Body of pancreas (tissue), 4 donors: ENCODE measurements at places on chromosomes 11 and 22.

- no peak for DNase-seq
These were observed 3.5 kb upstream of the BACE1-AS start for GRCh38 chr11:117287668-117288067.

DNA sequence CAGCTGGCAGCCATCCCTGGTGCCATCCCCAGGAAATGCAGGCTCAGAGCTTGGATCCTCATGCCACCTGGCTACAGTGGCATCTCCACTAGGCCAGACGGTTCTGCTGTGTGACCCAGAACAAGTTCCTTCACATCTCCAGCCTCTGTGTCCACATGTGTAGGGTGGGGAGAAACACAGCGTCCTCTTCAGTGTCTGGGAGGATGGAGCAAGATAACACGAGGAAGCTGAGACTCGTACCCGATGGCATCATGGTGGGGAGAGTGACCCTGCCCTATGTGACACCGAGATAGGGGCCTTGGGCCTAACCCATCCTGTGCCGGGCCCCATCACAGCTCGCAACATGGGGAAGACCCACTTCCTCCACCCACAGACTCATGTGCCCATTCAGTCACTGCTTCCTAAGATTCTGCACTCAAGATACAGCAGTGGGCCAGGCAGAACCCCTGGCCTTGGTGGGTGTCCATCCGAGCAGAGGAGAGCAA, 78.5 kb downstream of the MORC2 start:
- DNase-seq, result no peak

DNA sequence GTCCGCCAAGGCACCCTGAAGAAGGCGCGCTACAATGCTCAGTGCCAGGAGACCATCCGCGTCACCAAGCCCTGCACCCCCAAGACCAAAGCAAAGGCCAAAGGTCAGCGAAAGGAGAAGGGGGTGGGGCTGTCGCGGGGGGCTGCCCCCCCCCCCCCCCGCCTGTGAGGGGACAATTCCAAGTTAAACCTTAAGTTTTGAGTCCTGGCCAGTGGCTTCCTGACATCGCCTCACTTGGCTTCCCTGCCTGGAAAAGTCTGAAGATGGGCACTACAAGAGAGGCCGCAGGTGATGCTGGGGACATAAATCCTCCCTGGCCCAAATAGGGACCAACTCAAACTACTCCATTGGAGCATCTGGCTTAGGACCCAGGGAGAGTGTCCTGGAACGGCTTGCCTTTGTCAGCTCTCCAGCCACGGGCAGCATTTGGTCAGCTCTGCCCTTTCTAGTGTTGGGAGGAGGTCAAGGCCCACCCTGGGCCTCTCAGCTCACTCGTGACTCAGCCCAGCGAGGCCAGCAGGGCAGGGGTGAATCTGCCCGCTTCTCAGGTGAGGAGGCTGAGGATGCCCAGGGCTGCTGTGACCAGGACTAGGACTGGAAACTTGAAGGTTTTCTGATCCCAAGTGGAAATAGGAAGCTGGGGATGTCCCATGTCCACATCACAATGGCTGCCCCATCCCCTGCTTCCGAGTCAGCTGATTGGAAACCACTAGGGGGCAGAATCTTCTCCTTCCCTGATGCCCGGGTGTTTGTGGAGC, 1.4 kb downstream of the MDK start:
- peak; percentile 43 for DNase-seq

- DNase-seq, result no peak
These were observed 186.9 kb upstream of the NAV2 start for GRCh38 chr11:19525714-19526113.

GRCh38 chr11:62127941-62128770, 4.3 kb downstream of the INCENP start:
- no peak for DNase-seq

DNA sequence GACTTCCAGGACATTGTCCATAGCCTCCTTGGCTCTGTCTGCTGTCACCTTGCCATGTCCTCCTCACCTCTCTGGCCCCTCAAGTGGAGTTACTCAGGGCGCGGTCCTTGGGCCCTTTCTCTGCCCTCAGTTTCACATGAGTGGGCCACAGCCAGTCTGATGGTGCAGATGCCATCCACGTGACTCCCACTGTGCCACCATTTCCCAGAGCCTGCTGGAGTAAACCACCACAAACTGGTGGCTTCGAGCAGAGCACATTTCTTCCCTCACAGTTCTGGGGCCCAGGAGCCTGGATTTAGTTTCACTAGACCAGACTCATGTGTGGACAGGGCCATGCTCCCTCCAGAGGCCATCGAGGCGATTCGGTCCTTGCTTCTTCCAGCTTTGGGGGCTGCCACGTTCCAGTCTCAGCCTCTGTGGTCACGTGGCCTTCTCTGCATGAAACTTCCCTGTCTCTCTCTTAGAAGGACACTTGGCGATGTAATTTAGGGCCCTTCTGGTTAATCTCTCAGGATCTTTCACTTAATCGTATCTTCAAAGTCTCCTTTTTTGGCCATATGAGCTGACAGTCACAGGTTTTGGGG, 14.6 kb downstream of the SMARCB1 start:
- no peak for DNase-seq

GRCh38 chr11:77127235-77127911, 673 bp upstream of the MYO7A start:
- DNase-seq, result peak; percentile 73

DNA sequence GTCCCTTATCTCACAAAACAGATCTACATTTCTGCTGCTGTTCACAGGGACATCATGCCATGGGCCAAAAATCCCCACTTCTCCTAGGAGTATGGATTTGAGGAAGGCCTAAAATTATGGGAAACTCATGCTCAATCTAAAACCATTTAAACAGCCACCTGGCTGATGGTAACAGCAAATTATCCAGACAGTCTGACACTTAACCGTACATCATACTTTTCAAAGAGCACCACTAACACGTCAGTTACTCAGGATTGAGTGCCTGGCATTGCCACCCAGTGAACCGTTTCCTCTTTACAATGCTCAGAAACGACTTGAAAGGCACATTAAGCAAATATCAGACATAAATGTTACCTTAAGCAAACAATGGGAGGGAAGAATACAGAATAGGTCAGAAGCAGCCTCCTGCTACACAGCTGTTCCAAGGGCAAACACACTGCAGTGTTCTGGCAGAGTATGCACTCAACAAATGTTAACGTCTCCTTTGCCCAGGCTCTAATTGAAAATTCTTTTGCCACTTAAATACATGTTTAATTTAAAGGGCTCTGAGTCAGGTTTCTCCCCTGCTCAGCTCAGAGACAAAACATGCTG, 18.8 kb upstream of the SLC36A4 start:
- peak; percentile 37 for DNase-seq

DNA sequence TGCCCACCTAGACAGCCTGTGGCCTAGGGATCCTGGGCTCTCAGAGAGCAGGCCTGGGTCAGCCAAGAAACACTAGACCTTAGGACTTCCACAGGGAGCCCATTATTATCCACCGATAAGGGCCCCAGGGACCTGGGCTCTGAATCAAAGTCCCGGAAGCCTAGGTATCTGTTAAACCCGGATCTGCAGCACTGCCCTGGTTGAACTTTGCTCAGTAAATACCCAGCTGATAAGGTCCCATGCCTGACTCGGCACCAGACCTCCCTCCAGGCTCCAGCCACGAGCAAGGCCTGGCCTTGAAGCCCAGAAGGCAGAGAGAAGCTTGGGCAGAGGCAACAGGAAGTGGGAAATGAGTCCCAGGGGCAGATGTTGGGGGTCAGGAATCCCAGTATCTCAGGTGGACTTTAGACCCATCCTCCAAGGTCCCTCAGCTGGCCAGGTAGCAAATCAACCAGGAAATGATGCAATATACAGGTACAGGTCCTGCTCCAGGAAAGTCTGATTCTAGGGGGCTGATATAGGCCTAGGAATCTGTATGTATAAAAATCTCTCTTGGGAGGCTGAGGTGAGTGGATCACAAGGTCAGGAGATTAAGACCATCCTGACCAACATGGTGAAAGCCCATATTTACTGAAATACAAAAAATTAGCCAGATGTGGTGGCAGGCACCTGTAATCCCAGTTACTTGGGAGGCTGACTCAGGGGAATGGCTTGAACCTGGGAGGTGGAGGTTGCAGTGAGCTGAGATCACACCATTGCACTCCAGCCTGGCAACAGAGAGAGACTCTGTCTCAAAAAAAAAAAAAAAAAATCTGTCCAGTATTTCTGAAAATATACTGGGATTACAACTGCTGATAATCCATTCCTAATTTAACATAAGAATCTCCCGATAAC, 18.7 kb downstream of the POU2AF1 start:
- DNase-seq, result peak; percentile 89

DNA sequence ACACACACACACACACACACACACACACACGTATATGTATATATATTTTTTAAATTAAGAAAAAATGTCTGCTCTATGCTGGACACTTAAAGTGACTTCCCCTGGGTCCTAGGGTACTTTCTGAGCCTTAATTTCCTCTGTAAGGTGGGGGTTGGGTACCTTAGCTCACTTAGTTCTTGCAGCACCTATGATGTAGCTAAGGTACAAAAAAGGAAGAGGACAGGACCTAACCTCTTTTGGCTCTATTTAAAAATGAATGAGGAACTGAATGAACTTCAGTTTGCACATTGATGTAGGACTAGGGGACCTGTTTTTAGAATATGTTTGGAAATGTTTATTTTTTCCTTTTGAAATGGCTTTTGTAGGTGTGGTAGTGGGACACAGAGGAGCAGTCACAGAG, 11.1 kb downstream of the SREBF2 start:
- DNase-seq, result no peak

GRCh38 chr11:99884750-99885149, 802.3 kb upstream of the ARHGAP42 start:
- DNase-seq, result no peak

- DNase-seq, result peak; percentile 85
These were observed 19.0 kb upstream of the THRSP start for GRCh38 chr11:78044706-78045105.

DNA sequence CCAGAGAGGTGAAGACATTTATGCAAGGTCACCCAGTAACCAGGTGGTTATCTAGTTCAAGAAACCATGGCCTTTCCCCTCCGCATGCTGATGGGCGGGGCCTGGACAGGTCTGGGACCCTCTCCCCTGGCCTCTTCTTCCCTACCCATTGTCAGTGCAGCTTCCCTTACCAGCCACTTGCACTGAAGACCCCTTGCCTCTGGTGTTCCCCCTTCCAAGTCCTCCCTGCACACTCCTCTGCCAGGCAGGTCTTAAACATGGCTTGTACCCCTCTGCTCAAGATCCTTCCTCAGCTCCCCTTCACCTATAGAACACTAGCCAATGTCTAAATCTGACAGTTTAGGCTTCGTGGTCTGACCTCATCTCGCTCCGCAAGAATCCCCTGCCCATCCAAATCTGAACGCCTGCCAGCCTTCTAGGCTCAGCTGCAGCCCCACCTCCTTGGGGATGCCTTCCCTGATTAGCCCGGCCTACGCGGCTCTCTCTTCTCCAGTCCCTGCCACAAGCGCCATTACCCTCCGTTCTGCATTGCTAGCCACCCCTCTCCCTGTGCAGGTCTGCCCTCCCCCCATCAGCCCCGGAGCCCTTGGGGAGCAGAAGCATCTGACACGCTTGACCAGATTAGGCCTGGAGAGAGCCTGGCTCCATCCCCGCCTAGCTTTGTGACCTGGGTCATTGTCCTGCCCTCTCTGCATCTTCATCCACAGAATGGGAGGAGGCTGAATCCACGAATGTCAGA, 213.8 kb downstream of the DSCAML1 start:
- DNase-seq, result no peak

GRCh38 chr22:21074102-21074715, 28.5 kb downstream of the LRRC74B start:
- peak; percentile 19 for DNase-seq

DNA sequence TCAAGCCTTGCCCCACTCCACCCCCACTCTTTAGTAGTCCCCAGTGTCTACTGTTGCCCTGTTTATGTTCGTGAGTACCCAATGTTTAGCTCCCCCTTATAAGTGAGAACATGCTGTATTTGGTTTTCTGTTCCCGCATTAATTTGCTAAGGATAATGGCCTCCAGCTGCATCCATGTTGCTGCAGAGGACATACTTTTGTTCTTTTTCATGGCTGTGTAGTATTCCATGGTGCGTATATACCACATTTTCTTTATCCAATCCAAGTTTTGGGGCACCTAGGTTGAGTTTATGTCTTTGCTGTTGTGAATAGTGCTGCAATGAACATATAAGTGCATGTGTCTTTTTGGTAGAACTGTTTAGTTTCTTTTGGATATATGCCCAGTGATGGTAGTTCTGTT, 16.2 kb upstream of the FXYD6 start:
- DNase-seq, result no peak

- peak; percentile 20 for DNase-seq
These were observed 486 bp downstream of the CLMP start for GRCh38 chr11:123194337-123195187.

DNA sequence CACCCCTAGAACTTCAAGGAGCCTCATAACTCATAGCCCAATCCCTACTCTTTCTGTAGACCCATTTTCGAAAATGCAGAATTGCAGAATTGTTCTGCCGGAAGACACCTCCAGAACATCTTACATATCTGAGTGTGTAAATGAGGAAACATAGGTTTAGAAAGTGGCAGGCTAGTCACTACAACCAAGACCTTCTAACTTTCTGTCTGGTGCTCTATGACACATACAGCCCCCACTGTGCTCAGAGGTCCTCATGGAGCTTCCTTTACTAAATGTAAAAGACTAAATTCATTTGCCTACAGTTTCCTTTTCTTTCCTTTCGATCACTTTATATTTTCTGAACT, 132.1 kb upstream of the DDI1 start:
- no peak for DNase-seq

DNA sequence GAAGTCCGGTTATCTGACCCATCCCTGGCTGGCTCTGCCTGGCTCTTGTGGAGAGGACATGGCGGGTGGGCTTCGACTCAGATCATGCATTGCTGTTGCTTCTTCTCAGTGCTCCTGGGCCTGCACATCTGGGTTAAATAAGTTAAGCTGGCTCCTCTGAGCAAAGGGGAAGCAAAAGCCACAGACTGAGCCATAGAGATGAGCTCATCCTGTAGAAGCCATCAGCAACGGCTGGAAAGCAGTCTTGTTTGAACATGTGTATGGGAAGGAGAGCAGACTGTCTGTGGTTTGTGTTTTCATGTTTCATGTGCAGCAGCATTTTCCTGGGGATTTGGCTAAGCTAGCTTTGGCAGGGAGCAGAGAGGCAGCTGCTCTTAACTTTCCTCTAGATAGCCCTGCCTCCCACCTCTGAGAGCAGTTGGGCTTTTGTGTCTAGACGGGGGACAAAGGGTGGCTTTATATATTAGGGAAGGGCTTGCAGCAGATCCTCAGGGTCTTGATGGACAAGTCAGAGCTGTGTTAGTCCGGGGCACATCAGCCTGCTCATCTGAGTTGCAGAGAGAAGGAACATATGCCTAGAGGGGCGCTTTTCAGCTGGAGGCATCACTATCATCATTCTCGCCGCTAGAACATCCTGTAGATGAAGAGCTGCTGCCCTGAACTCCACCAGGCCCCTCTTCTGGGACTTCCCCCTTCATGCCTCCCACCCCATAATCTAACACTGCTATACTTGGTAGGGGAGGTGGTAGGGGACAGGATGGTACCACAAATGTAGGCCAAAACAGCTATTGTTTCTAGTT, 14.9 kb downstream of the DCPS start:
- DNase-seq, result no peak

GRCh38 chr11:40281052-40281580, 1178.3 kb downstream of the LRRC4C start:
- DNase-seq, result no peak

GRCh38 chr22:19596680-19597398, 72.6 kb upstream of the CLDN5 start:
- no peak for DNase-seq
